ENCODE measurements at places on chromosomes 3 and 15.
A peak's percentile ranks its signal among the peaks of the same experiment; 100 is the strongest.

DNA sequence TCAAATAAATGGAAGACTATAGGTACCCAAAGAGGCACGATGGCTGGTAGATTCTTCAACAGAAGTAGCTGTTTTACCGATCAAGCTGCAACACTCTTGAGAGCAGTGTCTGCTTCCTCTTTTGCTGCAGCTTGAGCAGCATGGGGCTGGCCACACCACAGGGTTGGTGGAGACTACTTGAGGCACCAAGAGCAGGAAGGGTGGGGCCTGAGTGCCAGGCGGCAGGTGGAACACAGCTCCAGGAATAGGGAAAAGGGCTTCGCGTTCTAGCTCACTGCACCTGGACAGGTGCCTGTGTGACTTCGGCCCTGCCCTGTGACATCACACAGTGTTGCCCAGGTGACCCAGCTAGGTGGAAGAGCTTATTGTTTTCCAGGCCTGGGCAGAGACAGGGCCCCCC lies at the start of gene CCDC33:
Gene CCDC33, plus strand, starts transcription at position 365 of the 400 bp plus-strand sequence. CDS start 394 bp downstream, outside the sequence.
- DNase-seq: no peak

DNA sequence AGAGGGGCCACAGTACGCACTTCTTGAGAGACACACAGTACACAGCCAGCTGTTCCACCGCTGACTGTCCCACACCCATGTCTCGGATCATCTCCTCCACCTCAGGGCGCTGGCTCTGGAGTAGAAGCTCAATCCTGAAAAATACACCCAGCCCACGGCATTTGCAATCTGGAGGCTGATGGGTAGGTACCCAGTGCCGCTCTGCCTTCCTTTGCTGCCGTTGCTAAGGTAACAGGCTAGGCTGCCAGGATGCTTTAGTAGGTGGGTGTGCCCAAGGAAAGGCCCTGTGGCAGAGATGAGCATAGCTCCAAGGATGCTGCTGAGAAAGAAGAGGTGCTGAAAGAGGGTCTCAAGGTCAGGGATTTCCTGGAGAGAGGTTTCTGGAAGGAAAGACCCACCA lies 14.6 kb downstream of the TRAIP start:
- no peak for DNase-seq

- DNase-seq: no peak
Measured at GRCh38 chr15:96130734-96131133, 199.8 kb upstream of the NR2F2 start.

DNA sequence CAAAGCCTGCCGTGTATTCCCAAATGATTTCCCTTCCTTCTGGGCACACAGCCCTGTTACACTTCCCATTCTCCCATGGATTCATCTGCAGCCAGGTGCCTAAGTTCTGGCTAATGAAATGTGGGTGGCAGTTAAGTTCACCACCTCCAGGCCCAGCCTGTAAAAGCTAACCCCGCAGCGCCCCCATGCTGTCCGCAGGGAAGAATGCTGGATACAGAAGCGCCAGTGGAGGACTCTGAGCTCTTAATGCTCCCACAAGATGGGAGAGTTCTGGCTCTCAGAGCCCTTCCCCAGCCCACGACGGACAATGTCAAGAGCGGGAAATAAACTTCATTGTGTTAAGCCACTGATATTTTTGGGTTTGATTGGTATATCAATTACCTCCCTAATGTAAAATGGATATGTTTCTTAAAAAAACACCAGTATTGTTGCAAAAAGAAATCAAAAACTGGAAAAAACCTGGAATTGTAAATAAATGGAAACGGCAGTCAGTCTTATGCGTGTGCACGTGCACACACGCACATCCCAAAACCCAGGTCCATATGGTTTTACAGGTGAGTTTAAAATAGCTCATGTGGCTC lies 37.7 kb upstream of the FGD5 start:
- DNase-seq: no peak

DNA sequence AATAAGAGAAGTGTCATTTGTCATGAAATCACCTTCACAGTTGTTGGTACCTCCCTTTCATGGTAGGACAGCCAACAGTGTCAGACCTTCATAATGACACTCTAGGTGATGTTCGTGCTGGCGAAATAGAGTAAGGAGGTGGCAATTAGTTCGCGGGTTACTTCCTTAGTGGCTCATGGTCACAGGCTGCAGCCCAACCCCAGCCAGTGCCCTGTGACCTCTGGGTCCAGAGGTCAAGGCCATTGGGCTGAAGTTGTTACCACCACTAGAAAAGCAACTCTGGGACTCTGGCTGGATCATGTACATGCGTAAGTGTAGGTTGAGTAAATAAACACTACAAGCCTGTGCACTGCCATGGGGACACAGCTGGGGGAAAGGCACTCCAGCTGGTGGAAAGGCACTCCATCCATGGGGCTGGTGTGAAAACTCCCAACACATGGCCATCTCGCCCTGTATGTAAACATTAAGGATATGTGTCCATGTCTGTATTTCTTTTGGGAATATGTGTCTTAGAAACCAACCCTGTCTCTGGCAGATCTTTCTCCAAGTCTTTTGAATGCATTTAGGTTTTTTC lies 106.7 kb downstream of the RYK start:
- no peak for DNase-seq

DNA sequence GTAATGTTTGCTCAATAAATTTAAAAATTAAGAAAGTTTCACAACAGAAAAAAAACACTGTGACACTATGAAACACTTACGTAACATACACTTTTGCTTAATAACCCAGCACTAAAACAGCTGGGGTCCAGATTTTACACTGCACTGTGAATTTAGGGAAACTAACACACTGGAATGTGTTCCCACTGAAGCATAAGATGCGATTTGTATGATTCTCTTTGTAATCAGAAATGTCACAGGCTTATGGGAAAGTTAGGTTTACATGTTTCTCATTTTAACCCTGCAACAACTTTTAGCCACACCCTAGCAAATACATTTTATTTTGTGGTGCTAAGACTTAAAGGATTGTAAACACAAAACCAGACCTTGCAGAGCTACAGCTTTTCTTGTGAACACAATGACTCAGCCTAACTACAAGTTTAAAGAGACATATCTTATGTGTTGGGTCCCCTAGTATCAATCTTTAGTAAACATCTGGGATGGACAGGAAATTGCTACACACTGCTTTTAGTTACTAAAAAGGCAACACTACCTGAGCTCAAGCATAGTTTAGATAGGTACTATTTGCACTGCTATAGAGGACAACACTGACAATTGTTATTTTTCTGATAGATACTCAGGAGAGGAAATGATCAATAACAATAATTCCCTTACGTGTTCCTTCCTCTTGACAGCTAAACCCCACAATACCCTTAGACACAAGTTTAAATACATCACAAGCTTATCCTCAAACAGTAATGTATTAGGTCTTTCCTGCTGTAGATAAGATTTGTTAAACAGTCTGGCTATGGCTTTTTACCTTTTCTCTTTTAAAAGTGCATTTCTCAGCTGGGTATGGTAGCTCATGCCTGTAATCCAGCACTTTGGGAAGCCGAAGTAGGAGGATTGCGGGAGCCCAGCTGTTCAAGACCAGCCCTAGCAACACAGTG lies 3.8 kb downstream of the PLD1 start:
- no peak for DNase-seq

DNA sequence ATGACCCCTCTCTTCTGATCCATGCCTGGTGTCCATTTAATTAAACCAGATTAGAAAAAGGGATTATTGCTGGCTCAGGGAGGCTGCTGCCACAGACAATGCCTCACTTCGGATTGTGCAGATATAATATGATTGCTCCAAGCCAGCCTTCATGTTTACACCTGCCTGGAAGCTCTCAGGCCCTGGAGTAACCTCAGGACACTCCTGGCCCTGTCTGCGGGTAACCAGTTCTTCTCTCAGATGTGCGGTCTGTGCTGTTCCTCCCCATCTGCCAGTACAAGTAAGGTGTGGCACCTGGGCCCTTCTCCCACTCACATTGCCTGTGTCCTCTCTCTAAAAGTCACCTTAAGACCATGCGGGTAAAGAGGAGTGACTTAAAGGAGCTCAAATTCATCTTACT lies 8.8 kb upstream of the GOLGA8J start:
- DNase-seq: no peak

- DNase-seq: no peak
Measured at GRCh38 chr15:31382713-31383045, 56.0 kb downstream of the KLF13 start.

DNA sequence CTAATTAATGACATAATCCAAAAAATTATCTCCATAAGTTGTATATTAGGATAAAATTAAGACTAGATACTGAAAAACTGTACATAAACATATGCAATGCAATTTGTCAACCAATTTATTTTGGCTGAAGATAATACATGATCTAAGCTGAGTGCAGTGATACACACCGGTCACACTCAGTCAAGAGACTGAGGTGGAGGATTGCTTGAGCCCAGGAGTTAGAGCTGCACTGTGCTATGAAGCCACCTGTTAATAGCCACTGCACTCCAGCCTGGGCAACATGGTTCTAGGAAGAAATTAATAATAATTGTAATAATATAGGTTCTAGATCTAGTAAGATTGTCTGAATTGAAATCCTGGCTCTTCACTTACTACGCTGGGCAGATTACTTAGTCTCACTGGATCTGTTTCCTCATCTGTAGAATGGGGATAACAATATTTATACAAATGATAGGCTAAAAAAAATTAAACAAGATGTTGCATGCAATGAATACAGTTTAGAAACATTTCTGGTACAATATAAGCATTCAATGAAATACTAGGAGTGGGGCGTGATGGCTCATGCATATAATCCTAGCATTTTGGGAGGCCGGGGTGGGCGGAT lies 15.8 kb downstream of the SLC4A7 start:
- no peak for DNase-seq

DNA sequence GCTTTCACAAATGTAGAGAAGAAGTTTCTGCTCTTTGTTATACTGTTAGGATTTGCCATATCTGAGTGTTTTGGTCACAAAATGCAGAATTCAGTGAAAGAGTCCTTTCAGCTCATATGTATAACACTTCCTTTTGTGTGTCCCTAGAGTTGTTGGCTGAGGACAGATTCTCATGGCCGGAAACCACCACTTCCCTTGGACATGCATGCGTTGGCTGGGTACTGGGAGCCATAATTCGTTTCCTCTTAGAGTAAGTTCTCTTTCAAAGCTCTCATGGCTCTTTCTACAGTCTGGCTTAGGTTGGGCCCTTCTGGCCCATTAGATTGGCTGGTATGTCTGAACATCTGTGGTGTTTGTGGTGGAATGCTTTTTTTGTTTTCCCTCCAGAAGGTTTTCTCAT lies 298.5 kb downstream of the DIPK2A start:
- no peak for DNase-seq

- no peak for DNase-seq
Measured at GRCh38 chr15:91561371-91562100, 292.0 kb upstream of the SLCO3A1 start.

DNA sequence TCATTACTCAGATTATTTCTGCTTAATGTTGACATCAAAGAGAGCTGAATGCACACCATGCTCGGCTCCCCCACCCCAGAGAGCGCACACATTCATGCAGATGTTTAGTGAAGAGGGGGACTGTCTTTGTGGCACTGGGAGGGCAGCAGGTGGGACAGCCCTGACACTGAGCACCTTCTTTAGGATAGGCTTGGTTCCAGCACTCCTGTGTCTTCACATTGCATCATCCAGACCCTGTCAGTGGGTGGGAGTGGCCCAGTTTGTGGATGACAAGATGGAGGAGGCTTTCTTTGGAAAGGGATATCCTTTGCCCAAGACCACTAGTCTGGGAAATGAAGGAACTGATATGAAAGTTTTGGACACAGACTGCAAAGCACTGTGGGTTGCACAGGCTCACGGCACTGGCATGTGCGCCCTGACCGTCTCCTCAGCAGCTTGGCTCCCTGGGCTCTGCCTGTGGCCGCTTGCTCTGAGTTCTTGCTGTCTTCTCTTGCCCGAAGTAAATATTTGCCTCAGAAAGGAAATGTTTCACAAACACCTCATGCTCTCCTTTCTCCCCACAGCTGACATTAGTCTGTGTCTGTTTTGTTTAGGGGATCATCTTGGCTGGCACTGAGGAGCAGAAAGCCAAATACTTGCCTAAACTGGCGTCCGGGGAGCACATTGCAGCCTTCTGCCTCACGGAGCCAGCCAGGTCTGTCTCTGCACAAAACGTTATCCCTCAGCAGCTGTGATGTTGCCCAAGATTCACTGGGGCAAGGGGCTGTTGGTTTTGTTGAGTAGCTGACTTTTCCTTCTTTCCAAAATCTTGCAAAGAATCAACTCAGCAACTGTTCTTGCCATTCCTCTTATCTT lies 16.6 kb downstream of the ACAD9 start:
- DNase-seq: no peak

- DNase-seq: no peak
Measured at GRCh38 chr15:72420576-72420975, 22.5 kb downstream of the TMEM202 start.

DNA sequence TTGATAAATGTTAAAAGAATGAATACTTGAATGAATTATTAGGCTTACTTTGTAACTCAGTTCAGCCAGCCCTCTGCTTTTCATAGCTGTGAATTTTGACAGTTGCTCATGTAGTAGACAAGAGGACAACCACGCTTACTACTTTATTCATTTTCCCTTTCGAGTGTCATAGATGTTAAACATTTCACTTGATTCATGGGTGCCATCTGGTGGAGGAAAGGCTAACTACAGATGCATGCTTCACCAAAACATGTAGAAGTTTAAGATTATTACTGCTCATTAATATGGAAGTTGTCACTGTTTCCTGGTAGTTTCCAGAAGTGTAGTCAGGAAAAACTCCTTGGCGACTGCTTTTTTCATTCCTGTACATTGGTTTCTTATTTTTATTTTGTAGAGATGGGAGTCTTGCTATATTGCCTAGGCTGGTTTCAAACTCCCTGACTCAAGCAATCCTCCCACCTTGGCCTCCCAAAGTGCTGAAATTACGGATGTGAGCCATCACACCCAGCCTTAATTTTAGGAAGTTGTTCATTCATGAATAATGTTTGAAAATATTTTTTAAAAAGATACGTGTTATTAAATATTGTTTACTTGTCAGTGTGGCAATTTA lies 163.2 kb downstream of the B3GALNT1 start:
- DNase-seq: peak; percentile 21

DNA sequence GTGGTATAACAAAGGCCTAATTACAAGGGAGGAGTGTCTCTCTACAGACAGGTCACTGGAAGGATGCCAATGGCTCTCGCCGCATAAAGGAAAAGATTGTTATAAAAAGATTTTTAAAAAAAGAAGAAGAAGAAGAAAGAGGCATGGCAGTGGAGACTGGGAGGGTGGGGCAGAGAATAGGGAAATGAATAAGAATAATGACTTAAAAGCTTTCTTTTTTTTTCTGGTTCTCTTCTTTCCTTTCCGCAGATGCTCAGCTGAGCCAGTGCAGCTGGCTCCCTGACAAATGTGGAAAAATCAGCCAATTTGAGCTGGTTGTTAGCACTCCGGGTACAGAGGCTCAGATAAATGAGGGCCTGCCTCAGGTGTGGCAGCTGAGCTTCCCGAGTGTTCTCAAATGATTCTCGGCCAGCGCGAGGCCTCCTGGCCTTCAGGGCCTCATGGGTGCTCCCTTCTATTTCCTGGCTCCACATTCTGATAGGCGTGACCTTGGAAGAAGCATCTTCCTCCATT lies 234.1 kb downstream of the RORA start:
- DNase-seq: no peak

GRCh38 chr3:181860235-181860634 lies 148.5 kb downstream of the SOX2 start:
- no peak for DNase-seq

DNA sequence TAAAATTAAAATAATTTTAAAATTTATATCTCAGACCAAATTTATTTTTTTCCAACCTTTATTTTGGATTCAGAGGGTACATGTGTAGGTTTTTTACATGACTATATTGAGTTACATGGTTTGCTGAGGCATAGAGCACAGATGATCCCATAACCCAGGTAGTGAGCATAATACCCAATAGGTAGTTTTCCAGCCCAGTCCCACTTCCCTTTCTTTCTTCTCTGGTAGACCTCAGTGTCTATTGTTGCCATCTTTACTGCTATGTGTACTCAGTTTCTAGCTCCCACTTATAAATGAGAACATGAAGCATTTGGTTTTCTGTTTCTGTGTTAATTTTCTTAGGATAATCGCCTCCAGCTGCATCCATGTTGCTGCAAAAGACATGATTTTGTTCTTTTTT lies 338.1 kb downstream of the EFHB start:
- DNase-seq: no peak
